ENCODE measurements at places on chromosomes 16 and 17.
A peak's percentile ranks its signal among the peaks of the same experiment; 100 is the strongest.

- no peak for DNase-seq
Measured at GRCh38 chr16:27995378-27995777, 68.1 kb downstream of the GSG1L start.

- no peak for DNase-seq
Measured at GRCh38 chr16:6265968-6266367, 1066.7 kb upstream of the RBFOX1 start.

- DNase-seq = no peak
Measured at GRCh38 chr16:48330189-48330840, 54.9 kb downstream of the SIAH1 start.

DNA sequence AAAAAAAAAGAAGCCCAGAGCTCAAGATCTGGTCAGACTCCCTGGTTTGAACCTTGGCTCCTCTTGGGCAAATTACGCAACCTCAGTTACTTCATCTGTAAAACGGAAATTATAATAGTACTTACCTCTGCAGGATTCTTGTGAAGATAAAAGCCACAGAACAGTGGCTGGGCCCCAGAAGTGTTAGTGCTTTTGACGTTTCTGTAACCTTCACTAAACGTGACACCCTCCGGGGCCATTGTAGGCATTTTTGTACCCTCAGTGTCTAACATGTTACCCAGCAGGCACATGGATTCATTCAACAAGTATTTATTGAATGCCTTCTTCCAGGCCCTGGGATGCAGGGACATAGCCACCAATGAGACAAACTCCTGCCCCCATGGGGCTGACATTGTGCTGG lies 58.0 kb downstream of the PITPNC1 start:
- DNase-seq = no peak

- no peak for DNase-seq
Measured at GRCh38 chr16:55499951-55500529, 8.8 kb upstream of the LPCAT2 start.

GRCh38 chr17:82240506-82241182 lies 11.8 kb downstream of the SLC16A3 start:
- no peak for DNase-seq

DNA sequence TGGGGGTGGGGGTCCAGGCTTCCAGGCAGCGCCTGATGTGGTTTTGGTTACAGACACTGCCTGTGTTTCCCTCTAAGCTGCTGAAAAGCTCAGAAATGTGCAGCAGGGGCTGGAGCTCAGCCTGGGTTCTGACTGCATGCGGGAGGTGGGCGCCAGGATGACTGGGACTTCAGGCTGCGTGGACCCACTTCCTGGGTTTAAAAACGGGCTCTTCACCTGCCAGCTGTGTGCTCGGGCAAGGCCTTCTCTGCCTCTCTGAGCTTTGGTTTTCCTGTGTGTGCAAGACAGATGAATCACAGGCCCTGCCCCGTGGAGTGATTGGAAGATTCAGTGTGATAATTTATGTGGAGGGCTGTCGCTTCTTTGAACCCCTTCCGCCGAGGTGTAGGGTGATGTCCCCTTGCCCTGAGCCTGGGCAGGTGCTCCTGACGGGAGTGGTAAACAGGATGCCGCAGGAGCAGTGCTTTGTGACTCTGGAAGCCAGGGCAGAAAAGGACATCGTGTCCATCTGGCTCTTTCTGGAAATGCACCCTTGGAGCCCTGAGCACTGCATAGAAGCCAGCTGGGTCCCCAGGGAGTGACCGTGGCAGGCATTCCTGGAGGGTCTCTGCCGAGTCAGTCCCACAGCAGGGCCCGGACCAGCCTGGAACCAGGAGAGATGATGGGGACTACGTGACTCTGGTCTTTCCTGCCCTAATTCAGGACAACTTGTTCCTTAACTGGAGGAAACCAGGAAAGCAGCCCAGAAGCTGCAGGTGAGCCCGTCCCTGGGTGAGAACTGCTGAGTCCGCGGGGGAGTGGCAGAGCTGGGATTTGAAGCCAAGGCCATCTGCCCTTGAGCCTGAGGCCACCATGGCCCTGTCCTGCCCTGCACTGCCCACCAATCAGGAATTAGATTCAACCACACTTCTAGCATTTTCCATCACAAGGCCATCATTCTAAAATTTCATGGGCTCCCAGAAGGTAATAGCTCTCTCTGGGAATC lies 28.5 kb upstream of the SLC7A5 start:
- no peak for DNase-seq

GRCh38 chr16:50856991-50857390 lies 115.1 kb downstream of the CYLD start:
- DNase-seq = no peak

DNA sequence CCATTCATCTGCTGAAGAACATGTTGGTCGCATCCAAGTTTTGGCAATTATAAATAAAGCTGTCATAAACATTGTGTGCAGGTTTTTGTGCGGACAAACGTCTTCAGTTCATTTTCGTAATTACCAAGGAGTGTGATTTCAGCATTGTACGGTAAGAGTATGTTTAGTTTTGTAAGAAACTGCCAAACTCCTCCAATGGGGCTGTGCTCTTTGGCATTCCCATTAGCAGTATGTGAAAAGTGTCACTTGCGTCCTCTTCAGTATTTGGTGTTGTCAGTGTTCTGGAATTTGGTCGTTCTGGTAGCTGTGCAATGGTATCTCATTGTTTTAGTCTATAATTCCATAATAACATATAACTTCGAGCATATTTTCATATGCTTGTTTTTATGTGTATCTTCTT lies 120.9 kb downstream of the BCAS3 start:
- DNase-seq = no peak

DNA sequence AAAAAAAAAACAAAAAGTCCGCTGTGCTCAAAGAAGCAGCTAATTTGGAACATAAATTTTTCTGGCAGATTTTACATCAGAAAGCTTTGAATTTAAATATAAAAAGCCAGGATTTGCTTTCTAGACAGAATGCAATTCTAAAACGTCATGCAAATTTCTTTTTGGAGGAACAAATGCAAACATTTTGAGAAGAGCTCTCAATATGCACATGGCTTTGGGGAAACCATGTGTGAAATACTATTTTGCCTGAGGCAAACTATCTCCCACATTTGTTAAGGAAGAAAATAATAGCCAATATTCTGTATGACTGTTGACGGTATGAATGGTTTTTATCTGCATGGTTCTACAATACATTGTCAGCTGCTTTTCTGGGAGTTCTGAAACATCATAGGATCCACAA lies 320.0 kb upstream of the PSMD7 start:
- DNase-seq = no peak

- no peak for DNase-seq
Measured at GRCh38 chr17:72812823-72813222, 279.7 kb downstream of the SLC39A11 start.

DNA sequence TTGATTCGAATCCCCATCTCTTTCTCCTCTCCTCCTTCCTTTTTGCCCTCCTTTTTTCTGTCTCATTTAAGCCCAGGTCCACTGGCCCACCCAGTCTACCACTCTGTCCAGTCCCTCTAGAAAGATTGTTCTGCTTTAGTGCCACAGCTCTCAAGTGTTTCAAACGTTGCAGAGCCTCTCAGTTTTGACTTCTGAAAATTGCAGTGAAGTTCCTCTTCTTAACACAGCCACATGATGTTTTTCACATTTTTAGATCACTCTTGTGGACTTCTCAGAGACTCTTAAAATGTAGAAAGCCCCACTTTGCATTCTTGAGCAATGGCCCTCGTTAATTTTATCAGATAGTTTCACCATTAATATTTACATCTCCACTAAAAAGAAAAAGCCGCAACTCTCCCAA lies 253.1 kb downstream of the HAPSTR1 start:
- DNase-seq = no peak

DNA sequence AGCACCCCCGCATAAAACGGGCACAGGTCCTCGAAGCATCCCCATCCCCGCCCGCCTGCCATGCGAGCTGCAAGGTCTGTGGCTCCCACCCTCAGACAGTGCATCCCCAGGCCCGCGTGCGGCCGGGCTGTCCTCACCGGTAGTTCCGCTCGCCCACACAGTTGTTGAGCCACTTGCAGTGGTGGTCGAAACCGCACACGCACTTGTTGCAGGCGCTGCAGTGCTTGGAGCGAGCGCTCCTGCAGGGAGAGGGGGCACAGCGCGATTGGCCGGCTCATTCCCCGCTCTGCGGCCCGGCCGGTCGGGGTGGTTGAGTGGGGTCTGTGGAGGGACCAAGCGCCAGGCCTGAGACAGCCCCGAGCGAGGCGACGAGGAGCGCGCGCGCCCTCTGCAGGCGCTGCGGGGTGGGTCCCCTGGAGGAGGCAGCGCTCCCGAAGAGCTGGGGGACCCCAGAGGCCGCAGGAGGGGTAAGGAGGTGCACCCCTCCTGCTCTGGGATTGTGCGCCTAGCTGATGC lies 6.0 kb upstream of the TPPP3 start:
- no peak for DNase-seq

- peak; percentile 16 for DNase-seq
Measured at GRCh38 chr17:17108451-17109049, 66.3 kb downstream of the MPRIP start.

DNA sequence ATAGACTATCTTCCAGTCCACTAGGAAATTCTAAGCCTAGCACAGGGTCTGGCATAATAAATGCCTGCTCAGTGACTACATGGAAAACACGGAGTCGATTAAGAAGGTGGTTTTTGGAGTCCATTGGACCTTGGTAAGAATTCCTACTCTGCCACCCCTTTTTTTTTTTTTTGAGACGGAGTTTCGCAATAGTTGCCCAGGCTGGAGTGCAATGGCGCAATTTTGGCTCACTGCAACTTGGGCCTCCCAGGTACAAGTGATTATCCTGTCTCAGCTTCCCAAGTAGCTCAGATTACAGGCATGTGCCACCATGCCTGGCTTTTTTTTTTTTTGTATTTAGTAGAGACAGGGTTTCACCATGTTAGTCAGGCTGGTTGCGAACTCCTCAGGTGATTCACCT lies 123.2 kb downstream of the HS3ST2 start:
- no peak for DNase-seq

GRCh38 chr16:11283820-11284248 lies 2.7 kb upstream of the PRM1 start:
- no peak for DNase-seq

DNA sequence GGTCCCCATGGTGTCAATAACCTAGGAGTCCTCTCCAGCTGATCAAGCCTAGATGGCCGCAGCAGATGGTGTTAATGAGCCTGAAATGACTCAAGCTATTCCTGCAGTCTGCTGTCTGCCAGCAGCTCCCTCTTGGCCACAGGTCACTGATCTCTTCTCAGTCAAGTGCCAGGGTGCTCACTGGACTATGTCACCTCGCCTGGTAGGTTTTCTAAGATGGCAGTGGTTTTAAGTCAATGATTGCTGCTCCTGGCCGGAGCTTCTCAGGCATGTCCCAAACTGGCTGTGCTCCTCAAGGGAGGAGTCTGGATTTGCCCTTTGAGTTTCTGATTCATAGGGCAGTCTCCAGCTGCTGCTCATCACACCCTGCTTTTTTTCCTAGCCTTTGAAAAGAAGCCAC lies 58.6 kb upstream of the SHISA6 start:
- no peak for DNase-seq

DNA sequence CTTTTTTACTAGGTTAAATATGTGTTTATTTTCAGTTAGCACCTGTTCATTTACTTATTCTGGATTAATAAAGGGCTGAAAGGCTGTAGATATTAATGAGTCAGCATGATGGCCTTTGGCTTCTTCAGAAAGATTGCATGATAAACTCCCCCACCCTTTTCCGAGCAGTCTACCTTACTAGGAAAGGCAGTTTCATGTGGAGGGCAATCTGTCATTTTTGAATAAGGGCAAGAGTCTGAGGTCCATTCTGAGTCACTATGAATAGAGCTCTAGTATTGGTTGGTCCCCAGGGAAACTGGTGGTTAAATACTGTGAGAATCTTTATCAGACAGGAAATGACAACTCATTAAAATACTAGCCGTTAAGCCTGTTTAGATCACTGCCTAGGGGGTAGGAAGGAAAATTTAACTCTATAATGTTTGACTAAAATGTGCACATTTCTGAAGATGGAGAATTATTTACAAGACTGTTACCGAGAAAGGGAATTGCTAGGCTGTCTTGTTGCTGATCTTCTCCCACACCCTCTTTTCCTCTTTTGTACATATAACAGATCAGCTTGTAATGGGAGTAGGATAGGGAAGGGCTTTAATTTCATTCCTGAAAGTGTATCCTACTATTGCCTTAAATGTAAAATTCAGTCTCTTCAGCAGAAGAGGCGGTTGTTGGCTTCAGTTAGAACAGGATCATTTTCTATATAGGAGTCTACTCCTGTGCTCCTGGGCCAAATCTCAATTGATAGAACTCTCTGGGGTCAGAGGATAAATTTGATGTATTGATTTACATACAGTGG lies 63.3 kb downstream of the TUBD1 start:
- DNase-seq = no peak

DNA sequence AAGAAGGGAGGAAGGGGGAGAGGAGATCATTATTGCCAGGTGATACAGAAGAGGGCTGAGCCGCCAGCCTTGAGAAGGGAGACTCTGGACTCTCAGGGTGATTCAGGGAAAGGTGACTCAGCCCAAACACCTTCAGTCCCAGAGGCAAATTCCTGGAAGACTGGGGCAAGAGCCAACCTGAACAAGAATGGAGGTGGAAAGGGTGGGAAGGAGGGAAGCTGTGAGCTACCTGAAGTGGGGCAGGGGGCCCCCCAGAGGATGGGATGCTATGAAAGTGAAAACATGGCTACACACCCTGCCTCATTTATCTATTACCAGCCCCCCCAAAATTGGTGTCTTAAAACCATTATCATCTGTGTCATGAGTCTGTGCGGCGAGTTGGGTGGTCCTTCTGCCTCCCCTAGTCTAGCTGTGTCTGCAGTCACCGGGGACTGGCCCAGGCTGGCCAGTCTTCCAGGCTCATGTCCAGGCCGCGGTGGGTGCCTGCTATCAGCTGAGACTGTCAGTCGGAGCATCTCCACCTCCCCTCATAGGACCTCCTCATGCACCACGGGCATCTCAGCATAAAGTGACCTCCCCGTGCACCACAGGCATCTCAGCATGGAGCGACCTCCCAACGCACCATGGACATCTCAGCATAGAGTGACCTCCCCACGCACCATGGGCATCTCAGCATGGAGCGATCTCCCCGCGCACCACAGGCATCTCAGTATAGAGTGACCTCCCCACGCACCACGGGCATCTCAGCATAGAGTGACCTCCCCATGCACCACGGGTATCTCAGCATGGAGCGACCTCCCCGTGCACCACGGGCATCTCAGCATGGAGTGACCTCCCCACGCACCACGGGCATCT lies 3.2 kb upstream of the SLC47A2 start:
- DNase-seq = no peak

GRCh38 chr17:41602524-41602923 lies 10.0 kb downstream of the KRT16 start:
- no peak for DNase-seq

- no peak for DNase-seq
Measured at GRCh38 chr16:11624205-11624604, 37.5 kb upstream of the LITAF start.

GRCh38 chr17:49223517-49224197 lies 6.9 kb downstream of the PHOSPHO1 start:
- peak; percentile 63 for DNase-seq
